ENCODE measurements at places on chromosomes 6 and 20.
A peak's percentile ranks its signal among the peaks of the same experiment; 100 is the strongest.

DNA sequence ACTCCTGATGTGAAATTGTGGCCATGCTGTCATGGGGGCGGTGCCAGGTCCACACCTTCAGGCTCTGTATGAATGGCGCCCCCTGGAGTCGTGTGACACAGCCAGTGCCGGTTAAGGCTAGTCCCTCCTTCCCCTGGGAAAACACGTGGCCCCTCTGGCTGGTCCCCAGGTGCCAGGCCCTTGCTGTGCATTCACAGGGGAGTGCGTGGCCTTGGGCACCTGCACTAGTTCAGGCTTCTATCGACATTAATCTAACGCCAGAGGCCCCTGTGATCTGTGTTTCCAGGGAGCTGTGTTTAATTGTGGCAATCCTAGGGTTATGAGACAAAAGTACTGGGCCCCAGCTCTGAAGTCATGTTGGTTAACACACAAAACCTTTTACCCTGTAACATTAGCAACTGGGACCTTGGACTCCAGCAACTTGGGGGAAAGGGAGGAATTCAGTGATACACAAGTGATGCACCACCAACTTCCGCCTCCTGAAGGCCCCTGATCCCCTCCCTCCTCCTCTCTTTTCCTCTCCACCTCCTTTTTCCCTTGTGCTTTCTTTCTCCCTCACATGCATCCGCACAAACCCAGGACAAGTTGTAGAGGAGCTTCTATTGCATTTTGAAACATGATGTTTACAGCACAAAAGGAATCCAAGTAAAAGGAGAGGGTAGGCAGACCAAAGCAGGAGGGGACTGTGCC lies 74.0 kb downstream of the SSR1 start:
- peak; percentile 85 for DNase-seq

- DNase-seq, result no peak
These were observed 4.4 kb upstream of the HELZ2 start for GRCh38 chr20:63578224-63579016.

GRCh38 chr6:830667-831327 lies 137.9 kb upstream of the EXOC2 start:
- no peak for DNase-seq

- peak; percentile 6 for DNase-seq
These were observed 30.5 kb upstream of the NELFCD start for GRCh38 chr20:58950603-58951002.

DNA sequence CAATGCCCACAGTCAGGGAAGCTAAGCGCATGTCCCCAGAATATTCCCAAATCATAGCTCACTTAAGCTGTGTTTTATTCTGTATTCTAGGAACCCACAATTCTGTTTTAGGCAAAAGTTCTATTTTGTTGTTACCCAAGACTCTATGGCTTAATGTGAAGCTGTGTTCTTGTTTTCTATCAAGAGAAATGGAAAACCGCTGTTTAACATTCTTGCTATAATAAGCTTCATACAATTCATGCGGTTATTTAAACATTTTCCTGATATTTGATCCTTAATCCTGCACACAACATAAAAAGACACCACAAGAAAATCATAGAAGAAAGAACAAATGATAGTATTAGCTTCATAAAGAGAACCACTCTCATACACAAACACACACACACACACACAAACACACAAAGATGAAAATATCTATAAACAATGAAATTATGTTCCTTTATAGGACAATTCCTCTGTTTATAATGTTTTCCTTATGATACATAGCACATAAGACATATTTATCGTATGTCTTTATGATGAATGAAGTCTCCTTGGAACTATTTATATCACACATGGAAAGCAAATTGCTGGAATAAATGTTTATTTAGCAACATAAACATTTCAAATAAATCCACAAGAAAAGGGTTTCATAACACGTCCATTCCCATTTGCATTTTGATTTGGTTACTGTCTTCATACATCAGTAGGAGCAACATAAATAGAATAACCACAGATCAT lies 16.4 kb upstream of the COL21A1 start:
- DNase-seq, result no peak

- no peak for DNase-seq
These were observed 424.5 kb upstream of the FLRT3 start for GRCh38 chr20:14761903-14762302.

DNA sequence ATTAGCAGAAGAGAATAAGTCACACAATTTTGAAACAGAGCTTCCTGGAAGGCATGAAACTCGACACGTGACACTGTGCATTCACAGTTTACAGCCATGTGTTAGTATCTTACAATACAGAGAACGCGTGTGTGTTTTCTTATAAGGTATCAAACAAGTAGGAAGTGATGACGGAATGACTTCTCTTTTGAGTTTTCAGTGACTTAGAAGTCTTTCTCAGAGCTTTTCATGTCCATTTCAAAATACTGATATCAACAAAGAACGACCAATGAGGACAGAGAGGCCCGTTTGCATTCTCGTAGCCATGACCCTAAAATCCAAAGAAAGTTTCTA lies 36.6 kb upstream of the DUSP22 start:
- no peak for DNase-seq

DNA sequence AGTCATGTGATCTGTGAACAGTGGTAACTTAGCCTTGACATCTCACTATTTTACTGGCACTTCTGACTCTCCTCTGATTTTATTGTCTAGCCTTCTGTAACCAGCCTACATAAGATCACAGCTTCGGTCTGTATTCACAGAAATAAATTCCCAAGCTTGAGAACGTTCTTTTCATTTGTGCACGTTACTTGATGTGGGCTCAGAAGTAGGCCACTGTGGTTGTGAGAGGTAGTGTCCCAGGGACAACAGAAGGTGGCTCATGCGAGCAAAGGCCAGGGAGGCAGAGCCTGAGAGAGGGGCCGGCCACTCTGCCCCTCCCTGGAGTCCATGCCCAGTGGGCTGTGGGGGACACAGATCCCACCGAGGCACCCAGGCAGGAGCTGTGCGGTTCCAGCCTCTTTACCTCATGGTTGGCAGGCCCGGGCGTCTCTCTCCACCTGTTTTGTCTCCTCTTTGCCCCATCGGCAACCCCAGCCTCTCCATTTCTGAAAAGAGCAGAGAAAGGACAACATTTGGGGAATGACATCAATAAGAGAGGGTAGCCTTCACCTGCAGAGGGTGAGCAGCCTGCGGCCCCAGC lies 207.5 kb upstream of the CST7 start:
- no peak for DNase-seq

GRCh38 chr20:5529331-5530148 lies 212.8 kb upstream of the PROKR2 start:
- peak; percentile 85 for DNase-seq

GRCh38 chr6:69122407-69122773 lies 487.3 kb downstream of the ADGRB3 start:
- no peak for DNase-seq

- no peak for DNase-seq
These were observed 459.2 kb upstream of the RUNX2 start for GRCh38 chr6:44868910-44869309.

DNA sequence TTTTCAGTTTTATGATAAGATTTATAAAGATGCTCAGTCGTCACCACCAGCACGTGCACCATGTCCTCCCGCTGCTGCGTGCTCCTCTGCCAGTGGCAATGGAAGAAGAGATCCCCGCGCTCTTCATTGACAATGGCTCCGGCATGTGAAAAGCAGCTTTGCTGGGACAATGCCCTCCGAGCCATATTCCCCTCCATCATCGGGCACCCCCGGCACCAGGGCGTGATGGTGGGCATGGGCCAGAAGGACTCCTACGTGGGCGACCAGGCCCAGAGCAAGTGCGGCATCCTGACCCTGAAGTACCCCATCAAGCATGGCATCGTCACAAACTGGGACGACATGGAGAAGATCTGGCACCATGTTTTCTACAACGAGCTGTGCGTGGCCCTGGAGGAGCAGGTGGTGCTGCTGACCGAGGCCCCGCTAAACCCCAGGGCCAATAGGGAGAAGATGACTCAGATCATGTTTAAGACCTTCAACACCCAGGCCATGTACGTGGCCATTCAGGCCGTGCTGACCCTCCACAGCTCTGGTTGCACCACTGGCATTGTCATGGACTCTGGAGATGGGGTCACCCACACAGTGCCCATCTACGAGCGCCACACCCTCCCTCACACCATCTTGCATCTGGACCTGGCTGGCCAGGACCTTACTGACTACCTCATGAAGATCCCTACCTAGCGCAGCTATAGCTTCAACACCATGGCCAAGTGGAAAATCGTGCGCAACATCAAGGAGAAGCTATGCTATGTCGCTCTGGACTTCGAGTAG lies 34.3 kb upstream of the ENPP5 start:
- DNase-seq, result no peak

GRCh38 chr20:57876163-57876562 lies 166.3 kb upstream of the PMEPA1 start:
- no peak for DNase-seq

DNA sequence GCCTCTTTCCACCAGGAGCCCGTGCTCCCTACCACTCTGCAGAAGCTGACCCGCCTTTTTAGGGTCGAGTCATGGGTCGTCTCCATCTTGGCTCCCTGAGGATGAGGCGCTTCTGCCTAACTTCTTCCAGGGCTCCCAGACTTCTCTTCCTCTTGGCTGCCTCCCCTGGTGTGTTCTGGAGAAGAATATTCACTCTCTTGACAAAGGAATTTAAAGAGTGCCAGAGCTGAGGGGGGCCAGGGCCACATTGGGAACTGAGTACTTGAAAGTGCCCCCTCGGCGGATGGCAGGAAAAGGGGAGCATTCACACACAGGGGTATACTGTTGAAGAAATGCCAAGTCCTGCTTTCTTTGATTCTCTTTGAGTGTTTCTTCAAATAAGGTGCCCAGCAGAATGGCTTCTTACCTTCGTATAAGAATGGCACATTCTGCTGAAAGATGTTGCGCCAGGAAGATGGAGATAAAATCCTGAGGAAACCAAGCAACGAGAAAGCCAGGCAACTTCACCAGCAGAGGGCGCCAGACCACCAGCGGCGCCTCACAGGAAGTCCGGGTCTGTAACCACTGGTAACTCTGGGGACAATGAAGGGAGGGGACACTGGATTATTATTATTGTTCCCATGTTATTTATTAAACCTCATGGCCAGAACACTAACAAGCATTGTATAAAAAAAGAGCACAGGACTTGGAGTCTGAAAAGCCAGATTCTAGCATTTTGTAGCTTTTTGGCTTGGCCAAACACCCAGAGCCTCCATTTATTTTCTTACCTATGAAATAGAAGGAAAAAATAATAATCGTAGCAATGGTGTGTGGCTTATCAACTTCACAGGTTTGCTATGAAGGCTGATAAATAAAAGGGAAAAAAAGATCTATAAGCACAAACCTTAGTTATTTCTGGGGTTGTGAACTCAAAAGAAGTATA lies 176.7 kb downstream of the HACE1 start:
- peak; percentile 33 for DNase-seq

DNA sequence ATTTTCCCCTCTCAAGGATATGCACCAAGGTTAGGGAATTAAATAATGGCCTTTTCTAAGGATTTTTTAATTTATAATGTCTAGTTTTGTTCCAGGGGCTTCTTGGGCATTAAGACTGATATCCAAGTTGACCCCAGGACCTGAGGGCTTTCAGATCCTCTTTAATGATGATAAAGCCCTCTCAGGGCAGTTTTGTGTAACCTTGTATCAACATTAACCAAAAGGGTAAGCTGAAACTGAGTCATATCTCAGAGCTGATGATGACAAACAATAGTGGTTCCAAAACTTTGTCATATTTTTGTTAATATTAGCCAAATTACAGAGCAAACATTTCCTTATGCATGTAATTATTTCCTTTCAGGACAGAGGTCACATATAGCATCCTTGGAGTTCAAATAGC lies 309.4 kb upstream of the MAN1A1 start:
- DNase-seq, result no peak

DNA sequence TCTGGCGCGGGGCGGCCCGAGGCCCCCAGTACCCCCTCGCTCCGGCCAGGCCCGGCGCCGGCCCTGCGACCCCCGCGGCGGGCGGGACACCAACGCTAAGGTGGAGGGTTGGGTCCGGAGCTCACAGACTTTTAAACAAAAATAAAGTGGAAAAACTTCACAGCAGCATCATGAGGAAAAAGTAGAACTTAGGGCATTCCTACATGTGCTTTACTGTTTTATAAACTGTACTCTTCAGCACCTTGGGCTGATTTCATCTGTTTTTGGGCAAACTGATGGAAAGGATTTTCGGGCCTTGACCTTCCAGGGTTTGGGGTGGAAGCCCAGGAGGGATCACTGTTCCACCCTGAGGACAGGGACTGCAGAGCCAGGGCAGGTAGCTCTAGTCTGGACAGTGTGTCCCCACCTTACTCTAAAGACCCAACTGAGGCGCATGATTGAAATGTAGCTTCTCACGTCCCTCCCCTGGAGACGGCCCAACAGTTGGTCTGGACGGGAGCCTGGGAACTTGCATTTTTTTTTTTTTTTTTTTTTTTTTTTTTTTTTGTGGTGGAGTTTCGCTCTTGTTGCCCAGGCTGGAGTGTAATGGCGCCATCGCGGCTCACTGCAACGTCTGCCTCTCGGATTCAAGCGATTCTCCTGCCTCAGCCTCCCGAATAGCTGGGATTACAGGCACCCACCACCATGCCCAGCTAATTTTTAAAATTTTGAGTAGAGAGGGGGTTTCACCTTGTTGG lies 740 bp downstream of the NELFCD start:
- DNase-seq, result peak; percentile 25

GRCh38 chr6:14210663-14211561 lies 93.3 kb downstream of the CD83 start:
- DNase-seq, result peak; percentile 85

- DNase-seq, result no peak
These were observed 445.0 kb downstream of the CDH26 start for GRCh38 chr20:60403105-60403741.

GRCh38 chr6:158662954-158663624 lies 13.2 kb downstream of the SYTL3 start:
- DNase-seq, result no peak

DNA sequence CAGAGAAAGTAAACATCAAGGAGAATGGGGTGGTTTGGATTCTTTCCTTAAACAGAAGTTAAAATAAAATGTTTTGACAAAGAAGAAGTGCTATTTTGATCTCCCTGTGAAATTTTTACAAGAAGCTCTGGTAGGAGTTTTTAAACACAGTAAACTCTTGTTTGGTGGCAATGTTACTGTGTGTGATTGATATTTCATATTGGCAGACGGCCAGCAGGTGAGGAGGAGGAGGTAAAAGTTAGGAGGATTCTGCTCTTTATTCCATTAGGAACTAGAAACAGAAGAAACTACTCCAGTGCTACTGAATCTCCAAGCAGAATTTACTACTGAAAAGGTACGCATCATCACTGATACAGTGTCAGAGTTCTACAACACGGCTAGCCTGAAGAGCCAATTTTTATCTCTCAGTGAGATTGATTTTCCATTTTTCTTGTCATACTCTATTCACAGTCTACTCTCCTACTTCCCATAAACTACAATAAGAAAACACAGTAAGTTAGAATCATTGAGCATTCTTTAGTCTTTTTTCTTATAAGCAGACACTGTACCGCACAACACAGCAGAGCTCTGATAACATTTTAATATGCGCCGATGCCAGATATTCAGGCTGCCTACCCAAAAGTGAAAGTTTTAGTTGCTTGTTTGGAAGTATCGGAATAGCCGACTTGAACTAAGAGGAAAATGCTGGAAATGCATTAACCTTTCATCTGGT lies 21.2 kb upstream of the AFDN start:
- DNase-seq, result no peak

DNA sequence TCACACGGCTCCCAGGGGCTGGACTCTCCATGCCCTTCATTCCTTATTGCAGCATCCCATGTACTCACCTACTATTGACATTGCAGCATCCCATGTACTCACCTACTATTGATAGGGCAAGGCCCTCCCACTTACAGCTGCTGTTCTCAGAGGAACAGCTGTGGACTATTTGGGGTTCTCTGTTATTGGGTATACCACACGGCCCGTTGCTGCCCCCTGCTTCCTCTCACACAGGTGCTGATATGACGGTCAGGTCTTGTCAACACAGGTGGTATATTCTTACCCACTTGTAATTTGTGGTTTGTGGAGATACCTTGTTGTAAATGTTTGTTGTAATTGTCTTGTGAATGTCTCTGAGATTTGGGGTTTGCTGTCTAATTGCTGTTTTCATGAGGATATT lies 18.8 kb downstream of the ALDH5A1 start:
- no peak for DNase-seq
